Cortex of kidney (tissue), 1 donor: ENCODE measurements at places on chromosomes 4 and X.

DNA sequence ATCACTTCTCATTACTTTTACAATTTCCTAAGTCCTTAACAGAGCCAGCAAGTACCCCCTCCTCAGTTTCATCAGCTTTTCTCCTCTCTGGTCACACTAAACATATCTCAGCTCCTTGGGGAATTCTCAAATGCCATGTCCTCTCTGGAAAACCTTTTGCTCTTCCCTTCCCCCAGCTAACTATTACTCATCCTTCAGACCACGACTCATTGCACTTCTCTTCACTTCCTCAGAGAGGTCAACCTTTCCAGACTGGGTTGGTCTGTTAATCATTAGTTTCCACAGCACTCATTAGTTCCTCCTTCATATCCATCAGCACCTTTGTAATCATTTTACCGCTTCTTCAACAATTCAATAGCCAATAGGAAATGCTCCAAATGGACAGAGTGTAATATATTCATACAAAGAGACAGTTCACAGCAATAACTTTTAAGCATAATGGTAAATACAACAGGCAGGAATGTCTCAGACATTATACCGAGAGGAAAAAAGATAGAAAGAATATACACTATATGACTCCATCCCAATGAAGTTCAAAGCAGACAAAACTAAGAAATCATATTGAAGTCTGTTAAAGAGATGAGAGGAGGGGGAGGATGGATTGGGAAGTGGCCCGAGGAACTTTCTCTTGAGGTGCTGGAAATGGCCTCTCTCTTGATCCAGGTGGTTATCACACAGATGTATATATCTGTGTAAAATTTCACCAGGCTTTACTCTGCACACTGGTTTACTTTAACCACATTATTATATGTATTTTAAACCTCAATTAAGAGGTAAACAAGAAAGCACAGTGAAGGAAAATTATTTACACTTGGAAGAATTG lies 39.6 kb downstream of the DDX60L start:
- no peak for DNase-seq

DNA sequence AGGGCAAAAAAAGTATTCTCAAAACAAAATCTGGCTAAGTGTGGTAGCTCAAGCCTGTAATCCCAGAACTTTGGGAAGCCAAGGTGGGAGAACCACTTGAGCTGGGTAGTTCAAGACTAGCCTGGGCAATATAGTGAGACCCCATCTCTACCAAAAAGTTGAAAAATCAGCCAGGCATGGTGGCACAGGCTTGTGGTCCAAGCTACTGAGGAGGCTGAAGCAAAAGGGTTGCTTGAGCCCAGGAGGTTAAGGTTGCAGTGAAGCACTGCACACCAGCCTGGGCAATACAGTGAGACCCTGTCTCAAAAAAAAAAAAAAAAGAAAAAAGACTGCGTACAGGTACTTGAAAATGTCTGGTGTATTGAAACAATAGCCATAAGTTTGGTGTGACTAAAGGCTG lies 1.7 kb upstream of the SDAD1 start:
- no peak for DNase-seq

GRCh38 chrX:3550160-3550751 lies 163.2 kb downstream of the PRKX start:
- DNase-seq, result no peak

GRCh38 chr4:10731162-10731561 lies 46.6 kb upstream of the CLNK start:
- DNase-seq, result no peak

DNA sequence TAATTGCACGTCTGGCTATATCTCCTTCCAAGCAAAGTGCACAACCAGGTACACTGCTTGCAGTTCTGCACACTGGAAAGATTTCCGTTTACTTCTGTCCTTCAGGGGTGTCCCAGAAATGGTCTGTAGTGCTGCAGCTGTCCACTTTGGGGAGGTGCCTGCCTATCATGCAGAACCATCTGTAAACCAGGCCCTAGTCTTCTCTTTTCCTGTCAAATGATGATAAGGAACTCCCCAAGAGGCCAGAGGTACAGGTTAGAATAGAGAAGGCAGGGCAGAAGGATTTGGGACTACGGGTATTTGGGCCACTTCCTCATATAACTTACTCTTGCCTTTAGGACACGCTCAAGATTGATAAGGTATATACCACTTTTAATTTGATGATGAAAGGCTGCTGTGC lies 746.9 kb downstream of the FAT4 start:
- no peak for DNase-seq

DNA sequence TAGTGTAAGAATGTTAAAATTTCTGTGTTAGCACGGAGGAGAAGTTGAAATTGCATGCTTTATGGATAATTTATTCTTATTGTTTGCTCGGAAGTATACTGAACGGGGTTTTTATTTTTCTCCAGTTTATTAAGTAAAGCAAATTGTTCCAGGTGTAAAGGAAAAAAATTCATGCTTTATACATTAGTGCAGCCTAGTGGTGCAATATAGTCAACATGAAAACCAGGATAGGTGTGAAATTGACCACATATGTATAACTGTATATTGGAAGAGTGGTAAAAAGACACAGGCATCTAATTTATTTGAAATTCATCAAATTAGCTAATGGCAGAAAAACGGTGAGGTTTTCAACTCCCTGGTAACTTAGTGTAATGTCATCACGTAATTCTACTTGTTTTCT lies 959 bp downstream of the BRS3 start:
- DNase-seq, result no peak

DNA sequence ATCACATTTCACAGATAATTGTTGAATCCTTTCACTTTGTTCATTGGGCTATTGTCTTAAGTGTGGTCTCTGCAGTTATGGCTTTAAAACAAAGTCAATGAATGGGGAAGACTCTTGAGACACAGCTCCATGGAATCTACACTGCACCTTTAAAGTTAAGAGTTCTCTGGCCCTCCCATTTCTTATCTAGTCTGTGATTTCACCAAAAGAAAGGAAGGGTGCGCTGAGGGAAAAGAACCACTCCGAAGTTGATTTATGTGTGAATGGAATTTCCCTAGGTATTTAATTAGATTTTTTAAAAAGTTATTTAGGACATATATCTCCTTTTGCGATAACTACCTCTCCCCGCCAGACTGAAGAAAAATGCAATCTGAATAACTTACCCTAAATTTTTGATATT lies 2.5 kb downstream of the SEPTIN11 start:
- no peak for DNase-seq

- no peak for DNase-seq
Measured at GRCh38 chrX:135536877-135537276, 16.4 kb downstream of the INTS6L start.

GRCh38 chrX:4185086-4185485 lies 471.6 kb upstream of the PRKX start:
- no peak for DNase-seq

- DNase-seq, result no peak
Measured at GRCh38 chr4:164648151-164648848, 105.6 kb upstream of the SMIM31 start.

DNA sequence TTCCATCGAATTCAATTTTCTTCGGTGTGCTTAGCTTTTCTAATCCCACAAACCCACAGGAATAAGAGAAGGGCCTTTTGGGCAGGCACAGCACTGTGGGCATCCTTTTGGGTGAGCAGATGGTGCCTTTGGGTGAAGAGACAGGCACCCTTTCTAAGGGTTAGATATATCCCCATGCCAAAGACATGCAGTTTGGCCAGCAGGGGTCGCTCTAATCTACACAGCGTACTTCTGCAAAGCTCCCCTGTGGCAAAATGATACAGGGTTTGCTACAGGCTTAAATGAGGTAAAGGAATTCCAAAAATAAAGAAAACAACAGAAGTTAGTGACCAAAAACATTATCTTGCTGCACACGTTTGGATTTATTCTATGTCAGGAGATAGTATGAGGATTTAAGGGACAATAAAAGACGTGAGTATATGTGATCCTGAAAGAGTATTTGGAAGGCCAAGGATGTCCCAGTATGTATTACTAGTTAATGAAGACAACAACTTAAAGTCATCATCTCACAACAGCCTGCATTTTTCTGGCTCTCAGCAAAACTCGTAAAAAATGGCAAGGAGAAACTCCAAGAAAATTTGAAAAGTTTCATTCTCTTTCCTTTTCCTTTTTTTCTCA lies 49.5 kb downstream of the PHEX start:
- DNase-seq, result no peak

- no peak for DNase-seq
Measured at GRCh38 chr4:127632420-127633403, at the start of gene INTU. INTU (plus strand) TSS chr4:127632957; CDS start chr4:127633035, 78 bp downstream.

DNA sequence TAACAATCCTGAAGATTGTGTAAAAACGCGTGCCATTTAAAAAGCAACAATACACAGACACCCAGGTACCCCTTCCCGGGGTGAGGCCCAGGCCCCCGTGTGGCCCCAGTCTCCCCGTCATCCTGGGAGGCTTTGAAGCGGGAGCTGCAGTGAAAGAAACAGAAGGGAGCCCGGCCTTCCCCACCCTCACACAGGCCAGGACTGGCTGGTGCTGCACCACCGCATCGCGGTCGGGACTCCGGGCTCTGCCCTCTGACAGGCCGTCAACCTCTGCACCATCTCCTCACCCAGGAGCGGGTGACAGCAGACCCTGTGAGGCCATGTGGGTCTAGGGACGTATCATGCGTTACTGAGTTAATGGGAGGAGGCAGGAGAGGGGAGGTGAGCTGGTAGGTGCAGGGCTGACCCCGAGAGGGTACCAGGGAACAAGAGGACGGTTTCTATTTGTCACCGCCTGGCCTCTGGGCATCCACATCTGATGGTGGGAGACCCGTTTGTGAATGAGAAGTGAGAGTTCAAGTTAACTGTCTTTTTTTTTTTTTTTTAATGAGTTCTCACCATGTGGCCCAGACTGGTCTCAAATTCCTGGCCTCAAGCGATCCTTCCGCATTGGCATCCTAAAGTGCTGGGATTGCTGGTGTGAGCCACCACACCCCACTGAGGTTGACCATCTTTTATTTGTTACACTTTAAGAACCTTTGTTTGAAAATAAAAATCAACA lies 27.3 kb downstream of the PIGG start:
- DNase-seq, result no peak

GRCh38 chrX:17861489-17862011 lies 452 bp upstream of the RAI2 start:
- no peak for DNase-seq

- no peak for DNase-seq
Measured at GRCh38 chr4:89878611-89879010, 16.0 kb upstream of the MMRN1 start.

- DNase-seq, result no peak
Measured at GRCh38 chr4:21002976-21003375, 302.7 kb downstream of the PACRGL start.

DNA sequence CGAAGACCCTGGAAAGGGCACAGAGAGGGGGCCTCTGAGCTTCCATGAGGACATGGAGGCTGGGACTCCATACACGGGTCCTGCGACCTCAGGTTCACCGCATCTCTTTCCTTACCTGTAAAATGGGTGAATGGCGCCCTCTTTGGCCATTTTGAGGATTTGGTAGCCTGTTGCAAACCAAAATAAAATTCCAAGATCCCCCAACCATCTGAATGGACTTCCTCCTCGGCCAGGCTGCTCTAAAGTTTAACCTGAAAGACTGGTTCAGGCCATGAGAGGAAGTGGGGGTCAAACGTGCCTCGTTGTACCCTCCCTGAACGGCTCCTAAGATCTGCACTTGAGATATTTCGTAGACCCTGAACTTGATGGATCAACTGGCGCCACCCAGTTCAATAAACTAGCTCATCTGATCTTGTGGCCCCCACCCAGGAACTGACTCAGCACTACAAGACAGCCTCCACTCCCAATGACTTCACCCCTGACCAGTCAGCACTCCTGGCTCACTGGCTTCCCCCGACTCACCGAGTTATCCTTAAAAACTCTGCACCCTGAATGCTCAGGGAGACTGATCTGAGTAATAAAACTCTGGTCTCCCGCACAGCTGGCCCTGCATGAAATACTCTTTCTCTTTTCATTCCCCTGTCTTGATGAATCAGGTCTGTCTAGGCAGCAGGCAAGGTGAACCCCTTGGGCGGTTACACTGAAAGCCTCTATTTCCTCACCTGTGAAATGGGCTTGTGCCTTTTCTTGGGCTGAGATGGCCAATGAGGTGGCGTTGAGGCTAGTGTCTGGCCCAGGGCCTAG lies 32.9 kb upstream of the GPR78 start:
- no peak for DNase-seq

DNA sequence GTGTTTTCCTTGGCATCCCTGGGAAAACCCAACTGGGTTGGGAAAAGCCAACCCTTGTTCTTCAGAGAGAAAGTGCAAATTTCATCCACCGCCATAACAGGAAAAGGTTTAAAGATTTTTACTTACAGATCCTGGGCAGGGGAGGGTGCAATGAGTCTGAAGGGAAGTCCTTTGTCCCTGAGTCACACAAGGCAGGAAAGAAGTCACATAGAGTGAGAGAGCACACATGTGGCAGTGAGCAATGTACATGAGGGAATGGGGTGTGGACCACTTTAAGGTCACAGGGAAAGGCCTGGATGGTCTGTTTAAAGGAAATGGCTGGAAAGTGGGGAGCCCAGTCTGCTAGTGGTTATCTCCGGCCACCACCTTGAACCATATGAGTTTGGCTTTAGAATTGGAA lies 248.9 kb downstream of the HS3ST1 start:
- DNase-seq, result no peak

DNA sequence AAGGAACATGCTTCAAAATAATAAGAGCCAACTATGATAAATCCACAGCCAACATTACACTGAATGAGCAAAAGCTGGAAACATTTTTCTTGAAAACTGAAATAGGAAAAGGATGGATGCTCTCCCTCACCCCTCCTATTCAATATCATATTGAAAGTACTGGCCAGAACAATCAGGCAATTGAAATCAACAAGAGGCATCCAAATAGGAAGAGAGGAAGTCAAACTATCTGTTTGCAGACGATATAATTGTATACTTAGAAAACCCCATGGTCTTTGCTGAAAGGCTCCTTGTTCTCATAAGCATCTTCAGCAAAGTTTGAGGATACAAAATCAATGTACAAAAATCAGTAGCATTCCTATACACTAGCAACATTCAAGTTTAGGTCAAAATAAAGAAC lies 1562.5 kb upstream of the ADGRL3 start:
- DNase-seq, result no peak

GRCh38 chrX:37331546-37331945 lies 17.6 kb upstream of the PRRG1 start:
- no peak for DNase-seq

DNA sequence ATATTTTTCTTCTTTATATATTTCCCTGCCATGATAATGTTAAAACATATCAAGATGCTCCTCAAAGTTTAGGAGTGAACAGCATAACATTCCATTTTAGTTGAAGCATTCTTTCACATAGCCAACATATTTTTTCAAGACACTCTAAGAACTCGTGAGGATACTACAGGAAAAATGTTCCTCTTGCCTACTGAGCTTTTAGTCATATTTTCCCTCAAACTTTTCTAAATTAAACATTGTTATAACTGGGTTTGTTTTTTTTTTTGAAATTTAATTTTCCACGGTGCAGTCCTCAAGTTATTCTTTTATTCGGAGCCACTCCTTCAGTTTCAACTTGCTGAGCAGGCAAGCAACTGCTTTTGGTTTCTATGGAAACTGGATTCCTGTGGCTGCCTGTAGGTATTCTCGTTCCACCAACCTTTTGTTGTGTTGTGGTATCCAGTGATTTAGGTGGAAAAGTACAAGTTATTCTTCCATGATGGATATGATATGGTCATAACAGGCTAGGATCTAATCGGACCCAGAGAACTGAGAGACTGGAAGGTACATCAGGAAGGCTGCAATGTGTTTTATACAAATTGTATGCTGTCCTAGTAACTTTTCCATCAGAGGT lies 248.0 kb downstream of the TRIML1 start:
- DNase-seq, result no peak
